GM03348 (cell line): ENCODE measurements at places on chromosomes 3 and 15.
A peak's percentile ranks its signal among the peaks of the same experiment; 100 is the strongest.

- no peak for DNase-seq
Observed at GRCh38 chr3:158094235-158095110, 11.7 kb downstream of the SHOX2 start.

- DNase-seq, result peak; percentile 24
Observed at GRCh38 chr3:20930034-20930433, 744.0 kb upstream of the SGO1 start.

- DNase-seq, result no peak
Observed at GRCh38 chr3:182165234-182165633, 453.5 kb downstream of the SOX2 start.

GRCh38 chr3:13465236-13465873, 14.8 kb upstream of the HDAC11 start:
- DNase-seq, result no peak

DNA sequence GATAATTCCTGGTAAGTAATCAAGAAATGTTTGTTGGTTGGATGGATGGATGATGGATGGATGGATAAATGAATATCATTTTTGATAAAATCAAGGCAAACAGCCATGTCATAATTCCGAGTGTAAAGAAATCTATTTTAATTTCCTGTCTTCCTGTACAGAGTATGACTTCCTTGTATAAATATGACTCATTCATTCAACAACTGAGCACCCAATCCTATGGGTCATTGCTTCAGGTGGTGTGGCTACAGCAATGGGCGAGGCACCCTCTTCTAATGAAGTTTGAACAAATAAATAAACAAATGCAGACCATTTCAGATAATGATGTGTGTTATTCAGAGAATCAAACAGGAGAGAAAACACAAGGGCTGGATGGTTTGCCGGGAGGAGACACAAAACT, 198.7 kb downstream of the TNIK start:
- DNase-seq, result no peak

GRCh38 chr15:98803228-98804056, 155.1 kb downstream of the IGF1R start:
- no peak for DNase-seq

DNA sequence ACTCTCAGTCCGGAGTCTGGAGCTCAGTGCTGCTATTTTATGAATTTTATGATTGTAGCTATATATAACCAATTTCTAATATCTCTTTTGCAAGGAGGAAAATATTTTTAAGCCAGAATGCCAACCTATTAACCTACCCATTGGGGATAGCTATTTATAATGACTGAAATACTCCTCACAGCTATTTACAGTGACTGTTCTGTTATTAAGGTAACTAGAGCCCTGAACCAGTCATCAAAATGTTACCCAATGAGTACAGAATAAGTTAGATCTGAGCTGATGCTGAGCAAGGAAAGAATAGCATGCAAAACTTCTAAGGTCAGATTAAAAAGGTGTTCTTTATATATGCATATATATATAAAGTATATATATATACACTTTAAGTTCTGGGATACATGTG, 79.6 kb upstream of the PPP2R3A start:
- DNase-seq, result no peak

- no peak for DNase-seq
Observed at GRCh38 chr3:74636981-74637380, 22.5 kb upstream of the CNTN3 start.

GRCh38 chr15:78390826-78391225, 47.2 kb upstream of the IREB2 start:
- DNase-seq, result peak; percentile 23

- peak; percentile 91 for DNase-seq
Observed at GRCh38 chr15:40102897-40103858, 5.5 kb downstream of the BMF start.

- no peak for DNase-seq
Observed at GRCh38 chr3:33795856-33796536, 2.4 kb upstream of the PDCD6IP start.

DNA sequence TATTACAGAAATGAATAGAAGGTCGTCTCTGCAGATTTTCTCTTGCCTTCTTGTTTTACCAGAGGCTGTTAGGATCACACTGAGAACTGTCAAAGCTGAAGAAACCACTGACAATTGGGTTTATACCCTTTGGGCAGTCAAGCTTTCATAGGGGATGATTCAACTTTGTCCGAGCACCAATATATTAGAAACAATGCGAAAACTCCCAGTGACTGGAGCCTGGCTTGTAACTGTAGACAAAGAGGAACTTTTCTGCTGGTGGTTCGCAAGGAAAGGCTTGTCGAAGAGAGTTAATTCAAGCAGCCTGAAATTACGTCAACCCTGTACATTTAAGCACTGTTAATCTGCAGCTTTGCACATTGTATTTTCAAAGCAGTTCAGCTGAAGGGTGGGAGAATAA, 193.2 kb upstream of the ZNF385D start:
- DNase-seq, result no peak

- DNase-seq, result no peak
Observed at GRCh38 chr3:187792521-187792920, 47.3 kb upstream of the BCL6 start.

GRCh38 chr15:50556642-50557371, 10.3 kb upstream of the USP50 start:
- DNase-seq, result no peak

GRCh38 chr15:43544266-43544665, 26.9 kb downstream of the MAP1A start:
- no peak for DNase-seq

DNA sequence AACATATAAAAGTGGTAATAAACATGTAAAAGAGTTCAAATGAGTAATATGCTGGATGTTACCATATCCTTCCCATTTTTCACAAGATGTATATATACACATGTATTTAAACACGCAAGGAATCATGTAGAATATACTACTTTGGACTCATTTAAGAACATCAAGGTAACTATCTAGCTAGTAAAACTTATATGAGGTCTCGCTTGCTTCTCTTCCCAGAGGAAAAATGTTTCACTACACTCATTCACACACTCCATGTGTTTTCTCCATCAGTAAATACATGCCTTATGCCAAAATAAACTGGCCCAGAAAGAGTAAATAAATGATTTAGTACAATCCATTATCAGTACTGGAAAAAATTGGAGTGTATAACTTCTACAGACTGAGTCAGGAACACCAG, 229.2 kb upstream of the MME start:
- no peak for DNase-seq

DNA sequence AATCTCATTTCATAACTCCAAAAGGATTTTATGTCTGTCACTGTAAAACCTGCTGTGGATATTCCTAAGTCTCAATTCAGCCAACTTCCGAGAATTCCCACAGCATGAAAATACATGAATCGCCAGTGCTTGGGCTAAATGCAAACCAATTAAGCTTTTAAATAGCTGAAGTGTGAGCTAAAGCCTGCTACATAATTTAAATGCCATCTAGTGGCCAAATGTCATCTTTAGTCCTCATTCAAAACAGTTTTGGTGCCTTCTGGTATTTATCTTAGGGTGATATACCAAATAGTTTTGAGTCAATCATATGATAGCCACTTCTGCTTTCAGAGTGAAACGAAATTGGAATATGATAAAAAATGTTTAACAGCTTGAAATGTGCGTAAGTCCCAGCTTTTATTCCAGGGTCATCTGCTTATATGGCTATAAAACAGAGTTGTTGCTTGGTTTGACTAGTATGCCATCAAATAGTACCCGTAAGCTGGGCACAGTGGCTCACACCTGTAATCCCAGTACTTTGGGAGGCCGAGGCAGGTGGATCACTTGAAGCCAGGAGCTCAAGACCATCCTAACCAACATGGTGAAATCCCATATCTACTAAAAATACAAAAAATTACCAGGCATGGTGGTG, 41.8 kb upstream of the CCNL1 start:
- DNase-seq, result peak; percentile 74

- no peak for DNase-seq
Observed at GRCh38 chr15:94586099-94586498, 354.7 kb downstream of the MCTP2 start.

GRCh38 chr3:183884427-183885296, at the start of gene PARL:
TSS of gene PARL (minus strand) at chr3:183884880. CDS start at chr3:183884846, 34 bp downstream.
- DNase-seq, result peak; percentile 97

GRCh38 chr15:90184119-90184785, 16.9 kb upstream of the SEMA4B start:
- peak; percentile 84 for DNase-seq

DNA sequence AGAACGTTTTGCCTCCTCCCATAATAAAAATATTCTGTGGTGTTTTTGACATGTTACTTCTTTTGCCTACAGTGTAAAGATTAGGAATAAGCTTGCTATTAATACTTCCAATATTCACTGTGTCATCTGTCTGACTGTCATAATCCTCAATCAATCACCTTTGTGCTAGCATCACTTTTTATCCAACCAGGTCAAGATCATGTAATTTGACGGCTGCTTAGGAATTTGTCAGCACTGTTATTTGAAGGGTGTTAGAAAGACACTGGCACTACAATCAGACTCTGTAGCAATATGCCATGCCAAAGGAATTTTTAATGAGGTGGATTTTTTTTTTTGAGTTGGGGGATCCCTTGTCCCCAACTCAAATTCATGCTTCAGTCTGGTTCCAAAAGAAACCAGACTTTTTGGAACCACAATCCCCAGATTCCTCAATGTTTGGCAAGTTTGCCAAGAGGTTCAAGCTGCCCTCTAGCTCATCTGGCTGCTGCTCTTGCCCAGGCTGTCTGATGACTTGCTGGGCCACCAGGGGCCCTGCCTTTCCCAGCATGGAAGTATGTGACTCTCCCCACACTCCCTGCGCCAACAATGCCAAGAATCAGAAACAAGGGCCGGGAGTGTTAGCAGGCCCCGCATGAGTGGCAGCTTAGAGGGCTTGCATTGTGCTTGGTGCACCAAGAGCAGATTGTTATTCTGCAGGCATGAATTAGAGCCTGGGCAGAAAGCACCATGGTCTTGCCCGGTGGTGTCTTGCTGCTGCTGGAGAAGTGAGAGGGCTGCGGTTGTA, 58.6 kb upstream of the TSC22D2 start:
- DNase-seq, result peak; percentile 46

DNA sequence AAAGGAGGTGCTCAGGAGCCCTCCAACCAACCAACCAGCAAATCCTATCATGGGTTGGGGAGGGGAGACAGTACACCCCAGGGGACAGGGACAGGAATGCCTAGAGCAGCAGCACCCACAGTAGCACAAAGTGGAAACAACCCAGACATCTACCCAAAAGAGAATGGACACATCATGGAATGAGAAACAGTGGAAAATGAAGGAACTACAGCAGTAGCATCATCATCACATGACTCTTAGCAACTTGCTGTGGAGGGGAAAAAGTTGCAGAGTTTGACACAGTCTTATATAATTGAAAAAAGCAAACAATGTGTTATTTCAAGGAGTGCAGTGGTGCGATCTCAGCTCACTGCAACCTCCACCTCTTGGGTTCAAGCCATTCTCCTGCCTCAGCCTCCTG, 11.0 kb downstream of the C3orf22 start:
- DNase-seq, result no peak

GRCh38 chr15:93479715-93480114, 390.7 kb upstream of the RGMA start:
- no peak for DNase-seq

- DNase-seq, result no peak
Observed at GRCh38 chr3:162678941-162679340, 1182.3 kb downstream of the OTOL1 start.

DNA sequence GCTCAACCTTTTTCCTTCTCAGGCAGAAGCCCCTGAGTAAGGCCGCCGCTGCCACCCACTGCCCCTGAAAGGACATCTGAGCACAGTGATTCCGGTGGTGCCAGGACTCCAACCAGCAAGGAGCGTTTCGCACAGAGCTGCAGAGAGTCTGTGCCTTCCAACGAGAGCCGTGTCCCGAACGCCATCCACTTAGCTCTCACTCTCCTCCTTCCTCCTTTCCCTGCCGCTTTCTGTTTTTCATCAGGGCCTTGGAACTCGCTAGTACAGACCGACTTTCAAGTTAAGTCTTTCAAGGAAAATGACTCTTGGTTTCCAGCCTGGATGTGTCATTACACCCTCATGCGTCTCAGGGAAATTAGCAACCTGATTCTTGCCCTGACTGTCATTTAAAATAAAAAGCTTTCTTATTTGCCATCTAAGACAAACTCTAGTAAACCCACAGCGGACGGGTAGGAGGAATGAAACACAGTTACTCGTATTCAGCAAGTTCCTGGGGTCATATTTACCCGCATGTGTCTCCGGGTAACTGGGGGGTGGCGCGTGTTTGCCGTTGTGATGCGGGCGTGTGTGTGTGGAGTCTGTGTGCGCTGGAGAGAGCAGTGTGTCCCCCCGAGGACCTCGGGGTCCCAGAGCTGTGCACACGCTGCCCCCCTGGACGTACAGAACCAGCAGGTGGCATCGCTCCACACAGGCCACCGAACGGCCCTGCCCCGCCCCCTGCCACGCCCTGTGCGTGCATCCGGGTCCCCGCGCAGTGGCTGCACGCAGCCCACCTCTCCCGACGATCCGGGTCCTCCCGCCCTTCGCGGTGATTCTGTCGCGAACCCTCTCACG, 30.4 kb upstream of the ALDH1A3 start:
- DNase-seq, result peak; percentile 82

DNA sequence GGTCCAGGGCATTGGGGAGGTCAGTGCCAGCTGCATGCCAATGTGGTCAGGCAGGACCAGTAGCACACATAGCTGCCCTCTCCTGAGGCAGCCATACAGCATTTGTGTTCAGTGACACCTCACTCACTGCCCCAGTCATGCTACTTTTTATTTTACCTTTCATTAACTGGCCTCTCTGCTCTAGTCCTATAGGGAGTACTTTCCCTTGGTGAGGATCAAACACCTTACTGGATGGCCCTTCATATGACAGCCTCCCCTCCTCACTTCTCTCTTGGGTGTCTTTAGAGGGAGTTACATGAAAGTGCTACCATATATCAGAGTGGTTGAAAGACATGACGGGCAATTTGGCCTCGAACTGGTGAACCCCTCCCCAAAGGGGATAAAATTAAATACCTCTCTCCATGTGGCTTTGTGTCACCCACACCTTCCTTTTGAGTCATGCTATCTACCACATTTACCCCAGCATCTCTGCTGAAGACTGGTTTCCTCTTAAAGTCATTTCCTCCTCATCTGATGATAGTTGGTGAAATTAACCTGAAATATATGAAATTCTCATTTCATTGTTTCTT, 17.6 kb downstream of the RLBP1 start:
- DNase-seq, result no peak

DNA sequence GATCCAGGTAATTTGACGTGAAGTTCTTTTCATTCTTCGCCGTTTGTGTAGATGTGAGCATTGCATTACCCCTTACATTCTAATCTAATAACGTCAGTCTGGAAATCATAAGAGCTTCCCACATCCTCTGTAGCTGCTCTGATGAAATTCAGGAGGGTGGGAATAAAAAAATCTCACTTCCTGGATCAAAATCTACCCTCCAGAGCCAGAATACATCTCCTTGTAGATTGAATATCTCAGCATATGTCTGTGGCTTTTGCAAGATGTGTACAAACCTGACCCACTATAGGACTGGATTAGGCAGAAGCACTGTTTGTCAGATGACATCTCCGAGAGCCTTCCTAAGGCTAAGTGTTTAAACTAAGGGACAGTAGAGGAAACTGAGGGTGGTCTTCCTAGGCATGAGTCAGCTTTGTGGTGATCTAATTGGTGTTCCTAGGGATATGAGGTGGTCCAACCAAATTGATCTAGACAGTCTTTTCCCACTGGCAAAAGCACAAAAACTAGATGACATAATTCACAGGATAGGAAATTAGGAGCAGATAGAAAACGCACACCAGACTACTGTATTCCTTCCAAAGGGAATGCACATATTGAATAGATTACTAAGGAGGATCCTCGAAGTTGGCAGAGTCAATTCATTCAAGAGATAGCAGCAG, 216.3 kb upstream of the LRTM1 start:
- DNase-seq, result peak; percentile 79
